ENCODE measurements at places on chromosomes 4 and X. TPM values are rescaled to one million over a fixed set of nuclear protein-coding genes. Genes with fewer than 3 reads are reported as not detected.

SHOX gene
- total RNA-seq: 0.08 TPM

- peak within 1 kb of the TSS; percentile 100 for H3K27ac ChIP-seq
- H3K27me3 ChIP-seq: no peaks in the 10 kb centered on the region
- H3K4me3 ChIP-seq: peak within 1 kb of the TSS; percentile 69
- H3K36me3 ChIP-seq: no peaks in the 10 kb centered on the region
Observed at GRCh38 chrX:2928583-2929434, at the start of gene ARSD. Gene ARSD, minus strand, starts transcription at chrX:2929339. Its CDS starts 64 bp downstream, at chrX:2929275.

DNA sequence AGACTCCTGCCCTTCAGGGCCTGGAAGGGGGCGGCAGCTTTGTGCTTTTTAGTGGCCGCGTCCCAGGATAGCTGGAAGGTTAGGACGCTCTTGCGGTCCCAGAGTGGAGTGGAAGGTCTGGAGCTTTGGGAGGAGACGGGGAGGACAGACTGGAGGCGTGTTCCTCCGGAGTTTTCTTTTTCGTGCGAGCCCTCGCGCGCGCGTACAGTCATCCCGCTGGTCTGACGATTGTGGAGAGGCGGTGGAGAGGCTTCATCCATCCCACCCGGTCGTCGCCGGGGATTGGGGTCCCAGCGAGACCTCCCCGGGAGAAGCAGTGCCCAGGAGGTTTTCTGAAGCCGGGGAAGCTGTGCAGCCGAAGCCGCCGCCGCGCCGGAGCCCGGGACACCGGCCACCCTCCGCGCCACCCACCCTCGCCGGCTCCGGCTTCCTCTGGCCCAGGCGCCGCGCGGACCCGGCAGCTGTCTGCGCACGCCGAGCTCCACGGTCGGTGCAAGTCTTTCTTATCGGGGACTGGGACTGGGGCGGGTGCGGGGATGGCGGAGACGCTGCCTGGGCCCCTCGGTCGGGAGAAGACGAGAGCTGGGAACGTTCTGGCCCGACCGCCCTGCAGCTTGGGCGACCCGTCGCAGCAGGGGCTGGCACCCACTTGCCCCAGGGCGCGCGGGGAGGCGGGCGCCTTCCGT is at the start of gene EDNRA:
TSS of gene EDNRA (plus strand) at position 207 of the 686 bp plus-strand sequence. CDS start 4,585 bp downstream, outside the sequence.
- H3K27me3 ChIP-seq: no peaks in the 10 kb centered on the region
- peak within 1 kb of the TSS; percentile 84 for H3K27ac ChIP-seq
- H3K4me1 ChIP-seq: peaks cover 12% of the 10 kb centered on the region
- H3K36me3 ChIP-seq: no peaks in the 10 kb centered on the region

DNA sequence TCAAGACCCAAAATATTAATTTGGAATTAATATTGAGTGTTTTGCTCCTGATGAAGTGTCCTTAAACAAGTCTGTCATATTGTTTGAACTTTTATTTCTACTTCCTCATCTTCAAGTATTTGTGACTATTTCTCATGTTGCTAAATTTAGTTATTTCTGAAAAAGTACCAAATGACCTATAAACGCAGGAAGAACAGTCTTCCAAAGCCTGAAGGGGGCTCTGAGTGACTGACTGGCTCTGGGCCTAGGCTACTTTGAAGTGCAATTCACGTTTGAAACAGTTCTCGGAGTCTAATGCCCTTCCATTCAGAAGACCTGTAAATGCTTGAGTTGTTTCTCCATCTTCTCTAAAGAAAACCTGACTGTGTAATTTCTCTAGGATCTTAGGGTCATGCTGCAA is 26.5 kb downstream of the GALNT7 start:
- H3K4me1 ChIP-seq: no peaks in the 10 kb centered on the region
- DNase-seq: no peak
- H3K27ac ChIP-seq: no peak overlapping the region

DNA sequence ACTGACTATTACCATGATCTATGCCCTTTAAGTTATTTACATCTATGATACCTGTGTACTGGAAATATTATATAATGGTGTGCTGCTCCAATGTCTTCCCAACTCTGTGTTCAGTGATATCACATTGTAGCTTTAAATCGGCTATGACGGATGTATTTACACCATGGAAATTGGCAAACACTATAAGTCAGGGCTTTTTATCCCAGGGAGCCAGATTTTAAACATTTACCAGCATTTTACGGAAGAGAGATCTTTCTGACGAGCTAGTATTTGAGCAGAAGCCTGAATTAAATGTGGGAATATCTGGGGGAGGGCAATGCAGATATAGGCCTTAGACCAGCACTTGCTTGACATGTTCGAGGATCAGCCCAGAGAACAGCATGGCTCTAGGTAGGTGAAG is 7.7 kb upstream of the PGM2 start:
- H3K4me1 ChIP-seq: no peaks in the 10 kb centered on the region
- DNase-seq: no peak
- no peak overlapping the region for H3K4me3 ChIP-seq
- no peaks in the 10 kb centered on the region for H3K36me3 ChIP-seq
- no peak overlapping the region for H3K27ac ChIP-seq
- H3K27me3 ChIP-seq: no peaks in the 10 kb centered on the region
